ENCODE measurements at places on chromosomes 11 and 22.

- DNase-seq: no peak
These were observed 45.3 kb upstream of the KCNA4 start for GRCh38 chr11:30062103-30062502.

DNA sequence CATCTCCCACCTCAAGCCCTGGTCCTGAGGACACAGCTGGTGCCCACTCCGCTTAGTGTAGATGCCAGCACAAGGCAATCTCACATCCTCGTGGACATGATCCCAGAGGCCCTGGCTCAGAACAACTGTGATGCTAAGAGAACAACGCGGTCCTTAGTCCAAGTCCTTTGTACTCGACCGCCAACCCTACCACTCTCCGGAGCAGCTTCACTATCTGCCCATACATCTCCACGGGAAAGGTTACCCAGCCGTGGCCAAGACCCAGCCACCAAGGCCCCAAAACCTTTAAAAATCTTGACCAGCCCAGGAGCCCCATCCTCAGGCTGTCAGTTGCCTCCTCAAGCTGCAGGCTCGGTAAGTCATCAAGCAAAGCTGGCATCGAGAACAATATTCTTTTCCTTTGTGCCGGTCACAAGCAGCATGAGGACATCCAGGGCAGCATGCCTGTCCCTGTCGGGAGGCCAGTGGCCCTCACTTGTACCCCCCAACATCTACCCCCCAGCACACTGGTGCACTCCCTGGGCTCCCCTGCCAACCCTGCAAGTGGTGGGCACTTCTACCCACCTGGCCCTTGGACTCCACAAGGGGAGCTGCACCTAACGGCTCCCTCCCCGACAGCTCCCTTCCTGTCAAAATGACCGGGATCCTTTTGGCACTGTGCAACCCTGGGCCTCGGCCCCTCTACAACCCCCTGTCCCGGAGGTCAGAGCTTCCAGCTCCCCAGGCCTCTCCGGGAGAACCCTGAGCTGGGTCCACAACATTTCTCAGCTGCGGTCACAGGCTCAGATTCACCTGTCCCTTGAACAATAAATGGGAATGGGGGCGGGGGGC, 2.5 kb downstream of the OSBPL5 start:
- DNase-seq: no peak

DNA sequence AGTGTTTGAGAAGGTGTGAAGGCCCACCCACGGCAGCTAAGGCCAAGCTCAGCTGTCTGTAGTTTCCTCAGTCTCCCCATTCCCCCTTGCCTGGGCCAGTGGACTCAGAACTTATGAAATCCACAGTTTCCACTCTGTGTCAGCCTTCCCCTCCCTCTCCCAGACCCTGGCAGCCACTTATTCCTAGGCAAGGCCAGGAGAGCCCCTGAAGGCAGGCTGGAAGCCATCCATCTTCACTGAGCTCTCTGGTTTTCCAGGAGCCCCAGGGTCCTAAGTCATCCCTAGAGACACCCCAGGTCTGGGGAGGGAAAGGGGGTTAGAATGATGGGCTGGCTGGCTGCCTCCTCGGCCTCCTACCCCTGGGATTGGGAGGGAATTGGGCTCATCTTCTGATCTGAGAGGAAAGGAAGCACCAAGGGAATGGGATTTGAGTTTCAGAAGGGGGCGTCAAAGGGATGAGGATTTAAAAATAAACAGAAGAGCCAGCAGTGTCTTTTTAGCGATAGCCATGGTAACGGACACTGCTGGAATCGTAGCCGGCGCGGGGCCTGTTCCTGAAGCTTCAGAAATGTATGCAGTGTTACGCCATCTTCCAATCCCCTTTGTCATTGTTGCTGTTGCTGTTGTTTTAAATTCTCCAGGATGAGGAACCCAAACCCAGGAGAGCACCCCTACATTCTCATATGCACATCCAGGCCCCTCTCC, 561.1 kb upstream of the CADM1 start:
- DNase-seq: no peak

GRCh38 chr11:67351275-67352005, 1.9 kb downstream of the POLD4 start:
- DNase-seq: peak; percentile 57

Measured in pancreas (tissue), 10 donors.